ENCODE measurements at places on chromosomes 6 and 20.

DNA sequence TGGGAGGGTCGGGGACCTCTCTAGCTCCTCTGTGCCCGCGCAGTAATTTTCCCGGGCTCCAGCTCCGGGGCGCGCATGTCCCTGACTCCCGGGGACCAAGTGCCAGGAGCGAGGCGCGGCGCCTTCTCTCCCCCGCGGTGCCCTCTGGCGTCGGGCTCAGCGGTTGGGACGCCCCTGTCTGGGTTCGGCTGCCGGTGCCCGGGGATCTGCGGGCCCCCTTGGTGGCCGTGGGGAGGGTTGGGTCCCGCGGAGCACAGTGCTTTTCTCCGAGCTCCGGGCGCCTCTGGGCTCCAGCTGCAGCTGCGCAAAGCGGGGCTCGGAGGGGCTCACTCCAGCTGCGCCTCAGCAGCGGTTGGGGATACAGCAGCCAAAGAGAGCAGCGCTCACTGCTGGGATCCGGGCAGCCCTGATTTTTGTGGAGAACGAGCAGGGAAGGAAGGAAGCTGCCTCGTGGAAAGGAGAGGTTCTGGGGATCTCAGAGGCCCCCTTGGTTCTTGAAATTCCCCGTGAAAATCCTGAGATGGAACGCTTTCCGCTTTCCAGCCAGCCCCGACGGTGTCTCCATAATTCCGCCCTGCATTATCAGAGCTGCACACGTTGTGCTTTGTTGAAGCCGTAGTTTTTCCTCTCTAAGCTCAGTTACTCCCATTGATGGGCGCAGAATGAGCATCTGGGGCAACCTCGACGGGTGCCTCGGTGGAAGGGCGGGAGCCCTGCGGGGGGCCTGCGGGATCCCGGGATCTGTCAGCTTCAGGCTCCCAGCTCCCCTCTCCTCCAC lies 861 bp downstream of the PPP1R14C start:
- DNase-seq: peak; percentile 6
- H3K4me1 ChIP-seq: peaks cover 18% of the 10 kb centered on the region
- no peak overlapping the region for H3K27ac ChIP-seq

DNA sequence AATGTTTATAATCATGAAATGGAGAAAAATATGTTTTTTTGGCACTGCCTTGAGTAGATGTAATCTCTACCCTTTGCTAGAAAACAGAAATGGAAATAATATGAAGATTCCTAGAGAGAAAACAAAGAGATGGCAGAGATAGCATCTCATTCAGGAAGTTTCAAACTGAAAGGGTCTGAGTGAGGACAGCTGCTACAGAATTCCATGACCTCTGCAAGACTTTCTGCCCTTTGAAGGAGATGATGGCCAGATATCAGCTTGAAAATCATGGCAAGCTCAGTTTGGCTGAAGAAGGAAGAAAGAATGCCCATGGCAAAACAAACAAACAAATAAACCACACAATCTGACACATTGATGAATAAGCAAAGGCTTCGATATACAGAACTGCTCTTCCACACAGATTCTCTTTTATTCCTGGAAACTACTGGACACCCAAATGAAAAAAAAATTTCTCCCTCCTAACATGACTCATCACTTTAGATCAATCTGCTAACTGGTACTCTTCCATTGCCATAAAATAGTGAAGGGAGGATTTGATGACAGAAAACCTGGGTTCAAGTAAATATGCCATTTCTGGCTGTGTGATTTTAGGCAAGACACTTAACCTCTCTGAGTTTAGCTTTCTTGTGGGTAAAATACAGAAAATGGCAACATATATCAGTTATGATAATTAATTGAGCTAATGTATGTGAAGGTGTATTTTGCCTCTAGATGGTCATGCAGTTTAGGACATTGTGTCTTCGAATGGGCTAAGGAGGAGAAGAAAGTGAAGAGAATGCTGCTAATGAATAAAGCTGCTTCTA lies 105.9 kb upstream of the SPACA1 start:
- no peak overlapping the region for H3K27ac ChIP-seq
- H3K4me3 ChIP-seq: no peak overlapping the region
- H3K4me1 ChIP-seq: no peaks in the 10 kb centered on the region
- peaks cover 24% of the 10 kb centered on the region for H3K27me3 ChIP-seq

DNA sequence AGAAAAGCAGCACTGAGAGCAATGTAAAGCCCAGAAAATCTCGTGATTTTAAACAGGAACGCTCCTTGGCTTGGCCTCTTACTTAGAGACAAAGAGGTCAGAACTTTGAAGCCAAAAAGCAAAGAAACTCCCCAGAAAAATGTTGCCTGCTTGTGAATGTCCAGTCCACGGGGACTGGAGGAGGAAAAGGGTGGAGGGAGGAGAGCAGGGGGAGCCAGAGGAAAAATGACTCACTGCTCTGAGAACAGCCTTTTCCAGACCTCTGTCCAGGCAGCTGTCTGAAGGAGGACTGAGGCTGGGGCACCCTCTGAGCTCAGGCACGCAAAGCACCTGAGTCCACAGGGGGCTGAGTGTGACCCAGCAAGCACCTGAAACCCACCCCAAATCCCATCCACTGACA lies 64.7 kb downstream of the TRAM2 start:
- no peak overlapping the region for H3K4me3 ChIP-seq
- H3K27ac ChIP-seq: no peak overlapping the region
- H3K36me3 ChIP-seq: peaks cover 10% of the 10 kb centered on the region
- H3K27me3 ChIP-seq: no peaks in the 10 kb centered on the region
- H3K4me1 ChIP-seq: peaks cover 5% of the 10 kb centered on the region
- DNase-seq: no peak

DNA sequence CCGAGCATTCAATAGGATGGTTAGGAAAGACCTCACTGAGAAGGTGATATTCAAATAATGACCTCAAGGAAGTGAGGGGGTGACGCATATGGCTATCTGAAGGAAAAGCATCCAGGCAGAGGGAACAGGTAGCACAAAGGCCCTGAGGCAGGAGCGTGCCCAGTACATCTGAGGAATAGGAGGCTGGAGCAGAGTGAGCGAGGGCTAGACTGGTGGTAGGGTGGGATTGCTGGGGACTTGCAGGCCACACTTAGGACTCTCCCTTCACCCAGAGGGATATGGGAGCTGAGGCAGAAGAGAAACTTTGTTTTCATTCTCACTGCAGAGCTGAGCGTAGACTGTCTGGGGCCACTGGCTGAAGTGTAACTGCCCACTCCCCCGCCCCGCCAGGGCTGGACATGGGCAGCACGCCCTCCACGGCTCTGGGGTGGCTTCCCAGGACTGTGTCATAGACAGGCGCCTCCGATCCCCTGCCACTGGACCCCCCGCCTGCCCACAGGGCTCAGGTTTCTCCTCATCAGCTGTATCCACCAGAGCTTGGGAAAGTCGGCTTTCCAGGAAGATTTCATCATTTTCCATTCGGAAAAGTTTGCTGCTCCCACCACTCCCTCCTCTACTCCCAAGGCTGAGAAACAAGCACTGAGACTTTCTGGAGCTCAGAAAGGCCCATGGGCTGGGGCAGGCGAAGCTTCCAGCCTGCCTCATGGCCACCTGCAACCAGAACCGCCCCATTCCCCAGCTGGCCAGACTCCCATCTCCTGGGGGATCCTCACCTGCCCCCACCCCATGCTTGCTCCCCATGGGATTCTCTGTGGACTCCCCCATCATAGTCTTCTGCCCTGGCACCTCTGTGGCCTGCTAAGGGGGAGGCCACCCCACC lies 142.6 kb downstream of the MRPL14 start:
- H3K27ac ChIP-seq: no peak overlapping the region
- H3K27me3 ChIP-seq: peaks cover 5% of the 10 kb centered on the region
- no peak overlapping the region for H3K4me3 ChIP-seq
- no peaks in the 10 kb centered on the region for H3K4me1 ChIP-seq
- DNase-seq: no peak

- H3K4me1 ChIP-seq: peaks cover 48% of the 10 kb centered on the region
- no peaks in the 10 kb centered on the region for H3K27me3 ChIP-seq
- DNase-seq: no peak
- H3K4me3 ChIP-seq: no peak overlapping the region
These were observed 13.7 kb downstream of the EXOC2 start for GRCh38 chr6:679282-679681.
